ENCODE measurements at places on chromosomes 3 and 15.
A peak's percentile ranks its signal among the peaks of the same experiment; 100 is the strongest.

- no peak for DNase-seq
Observed at GRCh38 chr3:35594739-35595138, 44.6 kb upstream of the ARPP21 start.

- DNase-seq: no peak
Observed at GRCh38 chr3:23668430-23668904, 137.3 kb upstream of the UBE2E1 start.

GRCh38 chr15:89143503-89144162 is 55.4 kb downstream of the ABHD2 start:
- DNase-seq: peak; percentile 87

DNA sequence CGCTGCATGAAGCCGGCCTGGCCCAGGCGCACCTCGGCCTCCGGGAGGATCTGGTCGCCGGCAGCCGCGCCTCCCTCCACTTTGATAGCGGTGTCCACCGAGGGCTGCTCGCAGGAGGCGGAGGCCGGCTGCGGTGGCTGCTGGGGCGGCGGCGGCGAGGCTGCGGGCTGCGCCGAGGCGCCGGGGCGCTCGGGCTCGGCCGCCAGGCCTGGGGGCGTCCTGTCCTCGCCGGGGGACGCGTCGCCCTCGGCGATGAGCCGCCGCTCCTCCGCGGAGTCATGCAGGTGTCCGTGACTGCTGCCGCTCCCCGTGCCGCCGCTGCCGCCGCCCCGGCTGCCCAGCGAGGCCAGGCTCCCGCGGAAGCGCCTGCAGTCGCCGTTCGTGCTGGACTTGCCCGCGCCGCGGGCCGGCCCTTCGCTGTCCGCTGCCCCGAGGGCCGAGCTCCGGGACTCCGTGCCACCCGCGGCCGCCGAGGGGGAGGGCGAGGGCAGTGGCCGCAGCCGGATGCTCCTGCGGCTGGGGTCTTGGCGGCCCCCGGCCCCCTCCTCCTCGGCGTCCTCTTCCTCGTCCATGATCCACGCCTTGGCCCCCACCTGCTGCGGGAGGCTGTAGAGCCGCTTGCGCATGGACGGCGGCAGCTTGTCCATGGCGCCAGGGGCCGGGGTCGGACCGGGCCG is 996 bp downstream of the HCN4 start:
- no peak for DNase-seq

- no peak for DNase-seq
Observed at GRCh38 chr3:99145031-99145430, 243.5 kb upstream of the DCBLD2 start.

DNA sequence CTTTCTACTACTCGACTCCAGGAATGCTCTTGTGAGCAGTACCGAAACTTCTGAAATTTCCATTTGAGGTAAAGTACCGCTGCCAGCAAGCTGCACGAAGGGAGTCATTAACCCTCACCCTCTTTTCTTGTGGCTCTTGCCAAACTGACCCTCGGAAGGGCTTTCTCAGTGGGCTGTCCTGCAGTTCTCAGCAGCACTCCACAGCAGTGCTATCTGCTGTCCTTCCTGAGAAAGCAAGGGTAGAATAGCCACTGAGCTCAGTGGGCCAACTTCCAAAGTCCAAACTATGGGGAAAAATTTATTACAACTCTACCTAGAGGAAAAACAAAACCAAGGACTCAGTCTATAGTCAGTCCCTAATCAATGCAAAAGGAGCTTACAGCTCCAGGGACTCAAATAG is 38.5 kb upstream of the COL8A1 start:
- DNase-seq: peak; percentile 8

GRCh38 chr3:141399200-141399599 is 30.9 kb downstream of the ZBTB38 start:
- no peak for DNase-seq

GRCh38 chr15:70235347-70235746 is 137.6 kb upstream of the TLE3 start:
- no peak for DNase-seq

- no peak for DNase-seq
Observed at GRCh38 chr3:15321349-15321748, 11.0 kb downstream of the SH3BP5 start.

- no peak for DNase-seq
Observed at GRCh38 chr15:101440846-101441590, 48.5 kb downstream of the PCSK6 start.

GRCh38 chr3:16130066-16130465 is 44.4 kb upstream of the GALNT15 start:
- no peak for DNase-seq

DNA sequence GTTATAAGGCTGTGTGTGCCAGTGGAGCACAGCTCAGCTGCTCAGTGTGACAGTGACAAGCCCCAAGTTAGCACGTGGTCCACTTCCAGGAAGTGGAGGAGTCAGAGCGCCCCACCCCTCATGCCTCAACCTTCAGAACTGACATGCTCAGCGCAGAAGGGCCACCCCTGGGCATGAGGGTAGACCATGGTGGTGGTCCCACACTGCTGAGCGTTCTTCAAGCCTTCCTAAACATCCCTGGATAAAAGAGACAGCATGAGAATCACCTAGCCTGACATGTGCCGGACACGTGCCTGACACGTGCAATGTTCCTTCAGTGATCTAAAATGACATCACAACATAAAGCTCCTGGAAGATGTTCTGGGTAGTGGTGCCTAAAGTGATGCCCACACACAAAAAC is 16.8 kb downstream of the ATP10A start:
- no peak for DNase-seq

GRCh38 chr3:151051533-151051932 is 33.9 kb upstream of the MED12L start:
- DNase-seq: no peak

DNA sequence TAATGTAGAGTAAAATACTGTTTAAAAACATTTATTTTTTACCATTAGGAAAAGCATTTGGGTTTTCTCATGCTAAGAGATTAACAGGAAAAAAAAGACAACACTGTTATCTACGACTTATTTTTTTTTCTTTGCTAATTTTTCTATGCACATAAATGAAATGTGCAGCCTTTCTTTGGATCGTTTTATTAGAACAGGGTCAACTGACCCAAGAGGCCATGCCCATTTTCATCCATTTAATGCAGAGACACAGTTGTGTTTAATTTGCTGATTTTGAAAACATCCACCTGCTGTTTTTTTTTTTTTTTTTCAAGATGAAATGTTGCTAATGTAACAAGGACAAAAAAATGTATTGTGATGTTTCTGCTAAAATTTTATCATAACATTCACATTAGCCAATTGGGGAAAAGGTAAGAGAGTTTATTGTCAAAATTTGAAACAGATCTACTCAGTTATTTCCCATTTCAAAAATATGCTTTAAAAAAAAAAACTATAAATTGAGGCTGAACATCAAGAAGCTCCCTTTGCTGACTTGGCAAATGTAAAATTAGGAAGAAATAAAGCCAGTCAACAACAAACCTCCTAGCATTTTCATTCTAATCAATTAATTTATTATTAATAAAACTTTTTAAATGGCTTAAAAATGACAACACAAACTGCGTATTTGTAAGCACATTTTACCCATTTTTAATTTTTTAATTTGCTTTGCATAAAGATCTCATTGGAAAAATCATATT is 485.2 kb downstream of the ROBO2 start:
- DNase-seq: no peak

GRCh38 chr3:128500556-128500955 is 7.6 kb upstream of the GATA2 start:
- no peak for DNase-seq

DNA sequence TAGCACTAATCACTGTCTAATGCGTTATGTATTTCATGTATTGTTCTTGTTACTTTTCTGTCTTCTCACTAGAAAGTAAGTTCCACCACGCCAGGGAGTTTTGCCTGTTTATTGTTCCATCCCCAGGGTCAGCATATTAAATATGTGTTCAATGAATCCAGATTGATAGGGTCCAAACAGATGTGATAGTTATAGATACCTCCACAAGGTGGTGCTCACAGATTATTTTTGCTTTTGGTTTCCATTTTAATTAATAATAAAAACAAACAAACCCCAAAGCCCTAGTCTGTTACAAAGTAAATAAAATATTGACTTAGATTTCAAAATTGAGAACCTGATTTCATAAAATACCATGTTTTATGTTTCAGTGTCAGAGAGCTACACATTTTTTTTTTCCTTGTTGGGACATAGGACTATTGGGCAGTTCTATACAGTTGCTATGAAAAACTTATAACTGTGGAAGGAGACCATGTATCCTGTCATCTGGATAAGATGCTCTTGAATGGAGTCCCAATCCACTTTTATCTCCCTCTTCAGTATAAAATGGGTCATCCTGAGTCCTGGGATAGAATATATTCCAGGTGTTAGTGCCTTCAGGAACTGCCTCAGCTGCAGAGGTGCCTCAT is 12.4 kb downstream of the OTOL1 start:
- peak; percentile 32 for DNase-seq

GRCh38 chr15:80584973-80585525 is 110.1 kb upstream of the ABHD17C start:
- DNase-seq: no peak

DNA sequence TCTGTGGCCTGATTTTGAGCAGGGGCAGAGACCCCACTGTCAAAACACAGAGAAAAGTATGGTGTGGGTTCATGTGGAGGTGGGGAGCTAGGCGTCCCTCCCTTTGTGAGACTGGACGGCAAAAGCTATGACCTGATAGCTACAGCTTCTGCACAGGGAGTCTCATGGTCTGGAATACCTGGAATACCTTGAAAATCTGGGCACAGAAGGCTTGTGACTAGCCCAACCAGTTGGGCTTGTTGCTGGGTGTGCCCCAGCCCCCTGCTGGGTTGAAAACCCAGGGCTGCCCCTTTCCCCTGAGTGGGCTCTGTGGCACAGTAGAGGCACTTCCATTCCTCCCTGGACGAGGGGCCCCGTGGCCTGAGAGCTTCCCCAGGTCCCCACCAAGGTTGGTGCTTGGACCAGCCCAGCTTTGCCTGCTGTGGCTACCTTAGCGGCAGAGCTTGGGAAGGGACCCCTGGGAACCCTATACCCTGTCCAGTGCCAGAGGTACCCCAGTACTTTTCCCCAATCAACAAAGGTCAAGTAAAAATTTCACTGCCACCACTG is 37.3 kb downstream of the SLC2A2 start:
- no peak for DNase-seq

DNA sequence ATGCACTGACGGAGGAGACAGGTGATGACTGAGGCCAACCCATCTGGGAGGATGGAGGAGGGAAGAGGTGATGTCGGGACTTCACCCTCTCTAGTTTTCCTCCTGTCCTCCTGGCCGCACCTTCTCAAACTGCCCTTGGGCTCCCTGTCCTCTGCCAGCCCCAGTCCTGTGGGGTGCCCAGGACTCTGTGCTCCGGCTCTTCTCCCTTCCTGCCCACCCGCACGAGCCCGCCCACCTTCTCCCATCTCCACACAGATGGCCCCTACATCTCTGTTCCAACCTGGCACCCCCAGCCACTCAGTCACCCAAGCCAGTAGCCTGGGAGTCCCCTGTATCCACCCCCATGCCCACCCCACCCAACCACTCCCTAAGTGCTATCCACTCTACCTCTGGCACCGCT is 206.7 kb upstream of the LINGO1 start:
- no peak for DNase-seq

GRCh38 chr3:54530091-54530490 is 397.8 kb downstream of the LRTM1 start:
- no peak for DNase-seq

- DNase-seq: peak; percentile 65
Observed at GRCh38 chr3:42780892-42781700, 8.0 kb upstream of the CCDC13 start.

GRCh38 chr3:5013021-5013906 is 34.0 kb downstream of the BHLHE40 start:
- no peak for DNase-seq

DNA sequence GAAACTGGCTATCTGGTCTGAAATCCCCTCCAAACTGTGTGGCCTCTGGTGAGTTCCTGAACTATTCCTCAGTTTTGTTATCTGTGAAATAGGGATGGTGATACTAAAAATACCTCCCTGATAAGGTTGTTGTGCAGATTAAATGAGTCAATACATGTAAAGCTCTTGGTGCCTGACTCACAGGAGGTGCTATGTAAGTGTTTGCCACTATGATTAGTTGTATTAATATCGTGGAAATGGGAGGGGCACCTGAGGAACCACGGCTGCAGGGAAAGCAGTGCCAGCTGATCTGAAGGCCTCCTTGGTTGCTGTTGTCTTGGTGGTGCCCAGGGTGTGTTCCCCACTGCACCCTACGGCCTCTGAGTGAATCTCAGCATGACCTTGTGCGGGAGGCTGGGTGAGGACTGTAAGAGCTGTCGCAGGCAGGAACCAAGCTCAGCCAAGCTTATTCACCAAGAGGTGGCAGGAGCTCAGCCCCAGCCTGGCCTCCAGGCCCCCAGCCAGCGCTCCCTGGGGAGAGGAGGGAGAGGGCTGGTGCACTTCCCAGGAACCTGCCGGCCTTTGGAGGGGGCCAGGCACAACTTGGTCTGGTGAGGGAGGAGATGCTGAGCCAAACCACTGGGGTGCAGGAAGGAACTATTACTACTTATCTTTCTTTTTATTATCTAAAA is 44.8 kb upstream of the CCDC174 start:
- DNase-seq: no peak

- no peak for DNase-seq
Observed at GRCh38 chr15:59394166-59394661, 21.5 kb upstream of the MYO1E start.

- no peak for DNase-seq
Observed at GRCh38 chr3:4421121-4421520, 45.9 kb downstream of the SUMF1 start.

DNA sequence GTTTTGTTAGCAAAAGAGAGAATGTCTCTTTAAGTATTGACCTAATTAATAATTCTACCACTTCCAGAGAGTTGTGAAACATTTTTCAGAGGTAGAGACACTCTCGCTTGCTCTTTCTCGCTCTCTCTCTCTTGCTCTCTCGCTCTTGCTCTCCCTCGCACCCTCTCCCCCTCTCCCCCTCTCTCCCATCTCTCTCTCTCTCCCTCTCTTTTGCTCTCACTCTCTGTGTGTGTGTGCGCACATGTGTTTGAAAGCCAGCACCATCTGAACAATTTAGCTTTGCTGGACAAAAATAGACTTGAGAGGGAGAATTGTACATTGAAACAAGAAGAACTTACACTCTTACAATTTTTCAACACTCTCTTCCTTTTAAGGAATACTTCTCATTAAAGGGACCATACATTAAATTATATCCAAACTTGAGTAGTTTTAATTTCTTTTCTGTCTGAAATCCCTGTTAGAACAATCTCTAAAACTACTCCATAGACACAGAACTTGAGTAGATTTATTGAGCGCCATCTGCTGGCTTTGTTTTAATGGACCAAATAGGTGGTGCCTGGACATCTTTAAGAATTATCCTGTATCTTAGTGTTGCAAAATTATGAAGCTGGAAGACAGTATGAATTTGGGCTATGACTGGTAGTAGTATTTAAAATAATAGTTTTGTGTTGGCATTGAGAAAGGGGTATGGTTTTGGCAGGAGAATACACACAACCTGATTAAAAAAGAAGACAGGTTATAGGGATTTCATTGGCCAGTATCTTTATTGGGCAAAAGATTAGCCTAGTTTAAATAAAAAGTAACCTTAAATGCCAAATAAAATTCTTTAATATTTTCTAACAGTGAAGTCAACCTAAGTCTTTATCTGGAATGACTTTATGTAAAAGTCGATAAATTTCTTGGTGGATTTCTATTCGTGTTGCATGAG is 124.6 kb downstream of the AKAP13 start:
- peak; percentile 69 for DNase-seq

All from hindlimb muscle (tissue), 1 donor.